Muscle of back (tissue), 13 donors: ENCODE measurements at places on chromosomes 5 and 9. TPM values are rescaled to one million over a fixed set of nuclear protein-coding genes. Genes with fewer than 3 reads are reported as not detected.

DNA sequence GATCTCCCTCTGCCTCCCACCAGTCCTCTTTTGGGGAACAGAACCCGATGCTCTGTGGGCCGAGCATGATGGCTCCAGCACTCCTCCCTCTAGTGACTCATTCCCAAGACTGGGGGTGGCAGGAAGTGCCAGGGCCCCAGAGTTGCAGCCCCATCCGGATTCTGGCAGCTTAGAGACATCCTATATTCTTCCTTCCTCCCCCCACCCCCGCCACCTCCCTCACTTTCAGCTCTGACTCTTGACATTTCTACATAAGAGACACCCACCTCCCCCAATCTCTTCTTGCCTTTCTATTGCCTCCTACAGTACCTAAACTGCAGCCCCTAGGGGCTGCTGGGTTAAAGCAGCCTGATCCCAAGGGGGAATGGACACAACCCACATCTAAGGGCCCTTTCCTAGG, 47.1 kb upstream of the MATR3 start:
- DNase-seq = no peak

GRCh38 chr5:169631360-169631759, 5.7 kb upstream of the DOCK2 start:
- no peak for DNase-seq

DNA sequence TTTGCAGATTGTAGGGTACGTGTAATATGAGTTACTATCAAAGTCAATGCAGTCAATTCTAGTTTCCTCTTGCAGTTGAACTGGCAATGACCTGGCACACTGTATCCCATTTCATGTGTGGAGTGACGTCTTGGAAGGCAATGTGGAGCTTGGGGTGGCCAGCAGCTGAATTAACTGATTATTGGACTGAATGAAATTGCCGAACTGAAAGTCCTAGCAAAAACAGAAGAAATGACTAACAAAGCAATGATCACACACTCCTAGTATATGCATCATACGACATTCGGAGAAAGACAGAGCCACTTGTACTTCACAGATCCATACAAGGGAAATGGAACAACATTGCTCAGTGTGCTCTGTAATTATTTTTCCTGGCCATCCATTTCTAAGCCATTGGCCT, 259.1 kb upstream of the DAPK1 start:
- DNase-seq = no peak

The NTNG2 gene
- polyA plus RNA-seq = 0.42 TPM

DNA sequence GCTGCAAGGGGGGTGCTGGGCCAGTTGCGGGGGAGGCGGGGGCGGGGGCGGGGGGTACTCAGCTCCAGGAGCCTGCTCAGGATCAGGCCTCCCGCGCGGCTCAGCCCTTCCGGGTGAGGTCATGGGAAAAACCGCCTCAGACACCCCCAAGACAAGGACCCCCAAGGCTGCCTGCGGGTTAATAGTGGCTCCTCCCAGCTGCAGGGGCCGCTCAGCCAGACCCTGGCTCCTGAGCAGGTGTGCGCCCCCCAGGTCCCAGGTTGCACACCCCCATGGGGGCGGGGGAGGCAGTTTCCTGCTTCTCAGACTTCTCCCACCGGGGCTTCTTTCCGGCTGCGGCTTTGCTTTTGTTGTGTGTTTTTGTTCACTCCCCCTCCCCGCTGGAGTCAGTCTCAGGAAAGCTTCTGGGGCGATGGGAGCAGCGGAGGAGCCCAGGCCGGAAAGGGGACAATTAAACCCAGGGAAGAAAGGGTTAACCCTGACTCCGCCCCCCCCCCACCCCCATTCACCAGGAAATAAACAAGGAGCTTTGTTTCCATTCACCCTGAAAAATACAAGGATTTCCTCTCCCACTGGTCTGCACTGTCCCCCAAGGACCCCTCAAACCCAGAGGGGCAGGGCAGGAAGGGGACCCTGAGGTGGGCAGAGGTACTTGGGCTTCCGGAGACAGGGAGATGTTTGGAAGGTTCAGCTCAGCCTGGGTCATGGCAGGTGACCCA, 42.3 kb upstream of the NOTCH1 start:
- DNase-seq = no peak

DNA sequence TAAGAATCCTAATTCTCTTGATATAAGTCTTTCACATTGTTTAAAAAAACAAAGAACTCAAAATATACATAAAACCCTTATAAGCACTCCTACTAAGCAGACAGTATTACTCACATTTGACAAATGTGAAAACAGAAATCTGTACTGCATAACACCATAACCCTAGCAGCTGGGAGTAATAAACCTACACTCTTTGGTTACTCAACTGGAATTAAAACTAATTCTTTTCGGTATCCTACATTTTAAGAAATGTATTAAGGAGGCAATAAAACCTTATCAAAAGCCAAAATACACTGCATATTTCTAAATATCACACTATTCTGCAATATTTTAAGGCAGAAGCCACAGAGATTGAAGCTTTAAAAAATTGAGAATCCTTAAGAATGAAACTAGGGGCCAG, 6.8 kb downstream of the AUH start:
- no peak for DNase-seq

DNA sequence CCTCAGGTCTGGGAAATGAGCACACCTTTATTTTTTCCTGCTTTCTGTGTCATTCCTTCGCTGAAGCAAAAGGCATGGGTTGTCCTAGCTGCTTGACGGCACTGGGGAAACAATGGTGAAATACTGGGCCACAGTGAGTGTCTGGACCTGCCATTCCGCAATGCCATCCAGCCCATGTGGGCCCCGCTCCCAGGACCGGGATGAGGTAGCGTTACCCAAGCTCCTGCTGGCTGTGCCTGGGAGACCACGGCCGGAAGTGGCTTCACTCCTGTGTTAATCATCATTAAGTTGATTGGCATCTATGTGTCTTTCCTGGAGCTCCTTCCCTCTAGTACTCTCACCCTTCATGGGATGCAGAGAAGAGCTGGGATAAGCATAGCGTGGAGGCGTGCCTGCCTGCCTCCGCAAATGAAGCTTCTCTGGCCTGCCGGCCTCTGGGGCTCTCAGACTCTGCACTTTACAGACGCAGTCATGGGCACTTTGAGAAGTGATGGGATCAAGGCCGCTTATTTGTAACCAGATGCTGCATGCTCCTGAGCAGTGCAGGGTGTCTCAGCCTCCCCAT, 16.5 kb upstream of the SMIM32 start:
- DNase-seq = no peak

GRCh38 chr5:73067213-73067612, 53.2 kb upstream of the TMEM171 start:
- DNase-seq = no peak

- peak; percentile 60 for DNase-seq
Measured at GRCh38 chr9:112757282-112757883, 6.8 kb downstream of the SNX30 start.

The SLC27A6 gene
- polyA plus RNA-seq = 0.71 TPM

DNA sequence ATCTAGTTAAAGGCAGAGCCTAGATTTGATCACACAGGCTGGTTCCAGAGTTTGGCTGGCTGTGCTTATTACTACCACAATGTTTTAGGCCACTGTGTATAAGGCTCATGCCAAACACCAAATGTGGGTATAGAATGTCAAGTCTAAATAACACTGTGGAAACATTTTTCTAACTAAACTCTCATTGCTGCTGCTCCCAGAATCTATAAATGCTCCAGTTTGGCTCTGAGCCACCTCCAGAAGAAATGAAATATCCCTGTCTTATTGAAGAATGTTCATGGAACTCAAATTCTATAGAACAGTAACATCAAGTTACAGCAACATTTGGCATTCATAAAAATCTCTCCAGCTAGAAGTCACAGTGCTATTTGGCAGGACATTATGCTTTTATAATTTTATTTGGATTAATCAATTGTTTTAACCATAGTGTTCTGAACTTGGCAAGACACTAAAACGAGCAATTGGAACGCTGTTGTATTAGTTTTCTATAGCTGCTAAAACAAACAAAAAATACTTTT, 178.1 kb upstream of the COX7C start:
- DNase-seq = peak; percentile 75

The PFN3 gene
- polyA plus RNA-seq = not detected

The TAF11L5 gene
- not detected for polyA plus RNA-seq

DNA sequence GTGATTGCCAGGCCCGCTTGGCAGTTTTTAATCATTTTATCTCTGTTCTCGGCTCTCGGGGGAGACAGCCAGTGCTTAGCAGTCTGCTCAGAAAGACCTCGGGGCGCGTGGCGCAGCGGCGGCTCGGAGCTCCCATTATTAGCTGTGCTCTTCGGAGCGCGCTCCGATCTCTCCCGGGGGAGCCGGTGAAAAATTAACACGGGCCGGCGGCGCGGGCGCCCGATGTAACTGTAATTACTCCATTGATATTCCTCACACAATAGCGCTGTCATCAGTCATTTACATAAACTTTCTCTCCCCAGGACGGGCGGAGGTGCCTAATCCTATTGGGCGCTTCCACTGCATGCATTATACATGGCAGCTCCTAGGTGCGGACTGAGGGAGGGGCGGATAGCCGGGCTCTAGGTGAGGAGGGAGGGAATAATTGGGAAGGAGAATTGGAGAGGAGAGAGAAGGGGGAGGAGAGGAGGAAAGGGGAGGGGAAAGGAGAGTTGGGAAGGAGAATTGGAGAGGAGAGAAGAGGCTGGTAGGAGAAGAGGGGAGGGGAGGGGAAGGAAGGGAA, 24.9 kb downstream of the LMX1B start:
- no peak for DNase-seq

- no peak for DNase-seq
Measured at GRCh38 chr5:5291357-5291756, 131.1 kb upstream of the ICE1 start.

The MYMK gene
- 58.8 TPM for polyA plus RNA-seq

- DNase-seq = no peak
Measured at GRCh38 chr5:32785611-32786254, 74.6 kb downstream of the NPR3 start.

The CRHBP gene
- 0.31 TPM for polyA plus RNA-seq

DNA sequence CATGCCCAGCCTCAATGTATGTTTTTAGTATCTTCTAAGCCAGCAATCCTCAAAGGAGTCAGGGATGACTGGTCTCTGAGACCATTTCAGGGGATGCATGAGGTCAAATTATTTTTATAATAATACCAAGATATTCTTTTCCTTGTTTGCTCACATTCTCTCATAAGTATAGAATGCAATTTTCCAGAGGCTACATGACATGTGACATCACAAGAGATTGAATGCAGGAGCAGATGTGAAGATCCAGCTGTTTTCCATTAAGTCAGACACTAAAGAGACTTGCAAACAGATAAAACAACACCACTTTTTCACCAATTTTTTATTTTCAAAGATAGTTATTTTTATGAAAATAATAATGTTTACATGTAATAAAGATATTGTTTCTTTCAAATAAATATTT, 22.0 kb upstream of the FREM1 start:
- peak; percentile 75 for DNase-seq
